ENCODE measurements at places on chromosomes 2 and 18. TPM values are rescaled to one million over a fixed set of nuclear protein-coding genes. Genes with fewer than 3 reads are reported as not detected.

Gene TTC27
- 22.9 TPM for total RNA-seq

Gene SLC19A3
- 0.21 TPM for total RNA-seq

Gene PRSS56
- not detected for total RNA-seq

Gene ZRANB3
- total RNA-seq, result 8.0 TPM

Gene IL1F10
- not detected for total RNA-seq

Gene REG1A
- not detected for total RNA-seq

Gene DPYSL5
- not detected for total RNA-seq

Gene LINC00305
- total RNA-seq, result not detected

Gene NABP1
- total RNA-seq, result 31.3 TPM

Gene CFC1
- total RNA-seq, result not detected

Gene UGT1A7
- 0.21 TPM for total RNA-seq

Gene NFU1
- 47.0 TPM for total RNA-seq

Gene SLC9A2
- 0.78 TPM for total RNA-seq

Gene CPLX4
- not detected for total RNA-seq

Gene MYO1B
- 220 TPM for total RNA-seq

Gene MZT2B
- 366 TPM for total RNA-seq

Gene NPHP1
- 5.5 TPM for total RNA-seq

Gene SYT4
- total RNA-seq, result not detected

Gene ARHGAP15
- not detected for total RNA-seq

Gene RTP5
- total RNA-seq, result not detected

Gene ABCB11
- not detected for total RNA-seq

Gene RAB12
- total RNA-seq, result 45.4 TPM

Gene TMEM18
- total RNA-seq, result 23.2 TPM

Gene REG3A
- not detected for total RNA-seq

Gene PUM2
- total RNA-seq, result 43.9 TPM

Gene PKDCC
- not detected for total RNA-seq

Gene ATP6V1C2
- total RNA-seq, result 0.07 TPM

Gene UGT1A8
- not detected for total RNA-seq

Gene HRH4
- total RNA-seq, result 0.04 TPM

Gene FECH
- total RNA-seq, result 19.6 TPM

Gene TMEM247
- not detected for total RNA-seq

Gene BCL2
- total RNA-seq, result 0.99 TPM

Gene MPP4
- 0.88 TPM for total RNA-seq

Gene UGT1A1
- 0.31 TPM for total RNA-seq

Gene GAD1
- total RNA-seq, result 1.4 TPM

Gene REG1B
- not detected for total RNA-seq

Gene CREG2
- total RNA-seq, result 1.1 TPM

Gene ONECUT2
- 0.14 TPM for total RNA-seq

Gene SLC35G4
- not detected for total RNA-seq

Gene C2orf80
- total RNA-seq, result not detected

Gene KYNU
- 0.39 TPM for total RNA-seq

Gene PLGLB2
- 0.24 TPM for total RNA-seq

Gene CAPN14
- total RNA-seq, result 0.35 TPM

Gene SCYGR4
- not detected for total RNA-seq

Gene NPPC
- not detected for total RNA-seq

Gene SKOR2
- total RNA-seq, result not detected

Gene LRP1B
- total RNA-seq, result not detected

Gene COL3A1
- 0.24 TPM for total RNA-seq

Gene CRYBA2
- total RNA-seq, result not detected

All from foreskin keratinocyte (primary cell).